RKO (cell line): ENCODE measurements at places on chromosomes 2 and 18.
A peak's percentile ranks its signal among the peaks of the same experiment; 100 is the strongest.

DNA sequence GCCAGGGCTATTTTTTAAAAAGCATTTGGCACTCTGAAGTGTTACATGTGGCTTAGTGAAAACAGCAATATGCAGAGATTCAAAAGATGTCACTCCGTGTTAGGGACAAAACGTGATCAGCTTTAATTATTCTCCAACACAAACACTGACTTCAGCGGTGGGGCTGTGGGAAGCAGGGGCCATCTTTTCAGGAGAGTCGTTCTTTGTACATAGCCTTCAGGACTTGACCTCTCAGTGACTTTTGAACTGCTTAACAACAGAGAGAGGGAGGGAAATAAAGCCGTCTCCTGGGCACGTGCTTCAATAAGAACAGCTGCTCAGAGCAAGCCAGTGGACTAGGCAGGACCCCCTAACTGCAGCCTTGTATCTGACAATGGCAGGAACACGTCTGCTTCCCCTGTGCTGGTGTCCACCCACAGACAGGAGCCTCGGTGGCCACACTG lies 95.0 kb upstream of the HDAC4 start:
- no peak for DNase-seq

DNA sequence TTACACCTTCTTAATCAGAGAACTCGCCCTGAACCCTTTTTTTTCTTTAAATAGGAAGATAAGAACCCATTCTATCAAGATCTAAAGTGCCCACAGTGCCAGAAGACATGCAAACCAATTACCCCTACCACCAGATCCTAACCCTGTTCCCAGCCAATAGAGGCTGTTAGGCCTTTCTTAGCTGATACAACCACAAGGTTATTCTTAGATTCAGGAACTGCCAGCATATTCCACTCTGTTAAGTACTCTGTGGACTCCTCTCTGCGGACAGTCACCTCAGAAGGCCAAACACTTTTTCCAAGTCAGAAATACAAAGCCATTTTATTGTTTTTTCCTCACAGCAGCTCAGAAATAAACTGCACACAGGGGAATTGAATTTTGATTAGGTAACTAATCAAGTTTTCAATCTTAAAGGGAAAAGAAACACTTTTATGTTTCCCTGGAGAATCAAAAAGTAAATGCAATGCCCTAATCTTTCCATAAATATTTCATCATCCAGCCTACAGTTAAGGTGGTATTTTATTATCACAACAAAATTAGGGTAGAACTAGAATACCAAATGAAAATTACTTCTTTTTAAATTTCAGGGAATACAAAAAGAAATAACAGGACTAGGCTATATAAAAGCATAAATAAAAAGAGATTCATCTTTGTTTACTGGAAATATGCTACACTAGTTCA lies 111.4 kb downstream of the NBAS start:
- no peak for DNase-seq

DNA sequence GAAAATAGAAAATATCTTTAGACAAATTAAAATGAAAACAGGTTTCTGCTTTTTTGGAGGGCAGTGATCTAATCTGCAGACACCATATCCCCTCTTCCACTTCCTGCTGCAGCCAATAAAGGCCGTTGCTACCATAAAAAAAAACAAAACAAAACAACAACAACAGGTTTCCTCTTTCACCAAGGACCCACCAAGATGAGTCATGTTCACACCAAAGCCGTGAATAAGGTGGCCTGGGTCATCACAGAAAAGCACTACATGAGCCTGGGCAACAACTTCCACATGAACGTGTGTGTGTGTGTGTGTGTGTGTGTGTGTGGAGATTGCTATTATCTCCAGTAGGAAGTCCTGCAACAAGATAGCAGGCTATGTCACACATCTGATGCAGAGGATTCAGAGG lies 24.8 kb upstream of the TFCP2L1 start:
- peak; percentile 38 for DNase-seq

DNA sequence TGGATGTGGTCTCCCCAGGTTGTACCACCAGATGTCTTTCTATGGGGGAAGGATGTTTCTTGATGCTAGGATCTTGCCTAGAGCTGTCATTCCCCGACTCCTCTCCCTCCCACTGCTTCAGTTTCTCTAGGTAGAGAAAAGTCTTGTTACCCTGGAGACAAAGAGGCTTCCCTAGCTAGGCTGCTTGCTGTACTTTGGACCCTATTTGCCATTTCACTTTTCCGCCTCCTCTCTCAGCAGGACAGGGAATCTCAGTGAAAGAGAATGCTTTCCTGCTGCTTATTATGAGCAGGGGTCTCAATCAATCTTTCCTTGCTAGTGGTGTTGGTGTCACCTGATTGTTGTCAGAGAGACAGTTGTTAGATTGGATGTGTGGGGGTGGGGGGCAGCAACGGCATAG lies 818.8 kb upstream of the GYPC start:
- no peak for DNase-seq

GRCh38 chr2:145137901-145138300 lies 618.0 kb upstream of the ZEB2 start:
- DNase-seq = no peak

- DNase-seq = no peak
These were observed 103.0 kb upstream of the TEX51 start for GRCh38 chr2:126795656-126796055.

DNA sequence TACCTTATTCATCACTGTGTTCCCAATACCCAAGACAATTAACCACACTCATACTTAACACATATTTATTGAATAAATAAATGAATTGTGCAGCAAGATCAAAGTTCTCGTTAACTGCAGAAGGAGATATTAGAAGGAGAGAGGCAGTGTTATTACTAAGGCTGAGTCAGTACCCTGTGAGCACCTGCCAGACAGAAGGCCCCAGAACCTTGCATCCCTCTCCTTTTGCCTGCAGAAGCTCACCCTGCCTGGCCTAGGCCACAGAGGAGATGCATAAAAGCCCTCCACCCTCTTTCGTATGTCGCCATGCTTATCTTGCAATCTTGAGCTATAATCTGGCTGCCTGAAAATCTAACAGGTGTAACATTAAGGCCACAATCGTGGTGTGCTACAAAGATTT lies 20.5 kb upstream of the RNF149 start:
- no peak for DNase-seq

DNA sequence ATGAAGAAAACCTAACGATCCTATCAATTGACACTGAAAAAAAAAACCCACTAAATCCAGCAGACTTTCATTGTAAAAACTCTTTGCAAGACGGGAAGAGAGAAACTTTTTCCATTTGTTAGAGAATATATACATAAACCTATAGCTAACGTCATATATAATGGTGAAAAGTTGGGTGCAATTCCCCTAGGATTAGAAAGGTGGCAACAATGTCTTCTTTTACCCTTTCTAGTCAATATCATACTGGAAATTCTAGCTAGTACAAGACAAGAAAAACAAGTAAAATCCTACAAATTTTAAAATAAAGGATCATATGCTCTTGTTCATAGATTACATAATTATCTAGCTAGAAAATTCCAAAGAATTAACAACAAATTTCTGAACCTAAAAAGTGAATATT lies 1596.5 kb upstream of the LRRTM1 start:
- peak; percentile 20 for DNase-seq

DNA sequence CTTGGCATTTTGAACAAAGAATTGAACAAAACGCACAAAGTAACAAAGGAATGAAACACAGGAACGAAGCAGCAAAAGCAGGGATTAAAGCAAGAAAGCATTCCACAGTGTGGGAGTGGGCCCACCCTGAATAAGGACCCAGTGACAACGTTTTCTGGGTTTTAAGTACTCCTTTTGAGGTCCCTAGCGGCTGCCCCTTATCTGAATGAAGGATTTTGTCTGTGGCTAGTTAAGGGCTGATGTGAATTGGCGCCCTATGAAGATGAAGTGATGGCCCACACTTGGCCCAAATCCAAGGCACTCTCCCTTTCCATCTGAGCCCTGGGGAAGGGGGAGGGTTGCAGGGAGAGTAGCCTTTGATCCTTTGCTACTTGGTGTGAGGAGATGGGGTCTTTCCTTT lies 7.8 kb upstream of the CCDC141 start:
- DNase-seq = no peak

GRCh38 chr18:56196495-56197225 lies 441.7 kb downstream of the TXNL1 start:
- no peak for DNase-seq

GRCh38 chr2:203994735-203995134 lies 58.2 kb downstream of the ICOS start:
- no peak for DNase-seq

- DNase-seq = no peak
These were observed 129.9 kb upstream of the TFPI start for GRCh38 chr2:187684174-187684573.

GRCh38 chr2:144490857-144491256 lies 29.1 kb downstream of the ZEB2 start:
- DNase-seq = no peak

DNA sequence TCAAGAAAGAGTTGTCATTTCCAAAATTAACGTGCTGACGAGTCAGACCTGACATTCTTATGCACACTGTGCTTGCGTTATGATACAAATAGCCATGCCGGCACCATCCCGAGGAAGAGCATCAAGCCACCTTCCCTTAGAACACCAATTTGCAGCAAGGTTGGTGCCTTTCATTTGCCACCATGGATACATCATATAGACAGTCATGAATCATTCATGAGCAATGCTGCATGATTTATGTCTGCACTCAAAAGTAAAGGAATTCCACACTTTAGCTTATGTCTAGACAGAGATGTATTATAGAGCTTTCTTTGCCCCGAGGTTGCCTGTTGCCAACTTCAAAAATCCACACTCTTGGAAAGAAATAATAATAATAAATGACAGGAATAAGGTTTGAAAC lies 166.9 kb downstream of the VWC2L start:
- peak; percentile 20 for DNase-seq
